CD4-positive, alpha-beta T cell treated with Interferon alpha-2 for 1 hour (primary cell): ENCODE measurements at places on chromosomes 7 and 10.
A peak's percentile ranks its signal among the peaks of the same experiment; 100 is the strongest.

- no peak for DNase-seq
These were observed 17.6 kb upstream of the C10orf105 start for GRCh38 chr10:71737001-71737833.

- peak; percentile 2 for DNase-seq
These were observed 432.9 kb downstream of the DNAJB6 start for GRCh38 chr7:157769526-157770215.

DNA sequence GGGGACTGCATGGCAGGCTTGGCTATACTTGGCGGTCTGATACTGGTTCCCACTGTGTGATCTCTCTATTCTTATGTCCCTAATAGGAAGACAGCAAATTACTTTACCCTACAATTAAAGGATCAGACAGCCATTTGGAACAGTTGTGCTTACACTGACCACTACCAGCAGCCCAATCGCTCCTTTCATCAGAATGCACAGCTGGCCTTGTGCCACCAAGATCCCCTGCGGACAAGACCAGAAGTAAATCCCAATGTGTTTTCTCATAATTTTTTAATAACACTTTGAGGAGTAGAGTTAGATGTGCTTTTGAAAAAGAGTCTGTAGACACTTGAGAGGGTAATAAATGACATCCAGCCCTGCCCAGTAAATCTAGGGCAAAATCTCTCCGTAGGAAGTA lies 297.2 kb upstream of the ZNF32 start:
- DNase-seq = no peak

DNA sequence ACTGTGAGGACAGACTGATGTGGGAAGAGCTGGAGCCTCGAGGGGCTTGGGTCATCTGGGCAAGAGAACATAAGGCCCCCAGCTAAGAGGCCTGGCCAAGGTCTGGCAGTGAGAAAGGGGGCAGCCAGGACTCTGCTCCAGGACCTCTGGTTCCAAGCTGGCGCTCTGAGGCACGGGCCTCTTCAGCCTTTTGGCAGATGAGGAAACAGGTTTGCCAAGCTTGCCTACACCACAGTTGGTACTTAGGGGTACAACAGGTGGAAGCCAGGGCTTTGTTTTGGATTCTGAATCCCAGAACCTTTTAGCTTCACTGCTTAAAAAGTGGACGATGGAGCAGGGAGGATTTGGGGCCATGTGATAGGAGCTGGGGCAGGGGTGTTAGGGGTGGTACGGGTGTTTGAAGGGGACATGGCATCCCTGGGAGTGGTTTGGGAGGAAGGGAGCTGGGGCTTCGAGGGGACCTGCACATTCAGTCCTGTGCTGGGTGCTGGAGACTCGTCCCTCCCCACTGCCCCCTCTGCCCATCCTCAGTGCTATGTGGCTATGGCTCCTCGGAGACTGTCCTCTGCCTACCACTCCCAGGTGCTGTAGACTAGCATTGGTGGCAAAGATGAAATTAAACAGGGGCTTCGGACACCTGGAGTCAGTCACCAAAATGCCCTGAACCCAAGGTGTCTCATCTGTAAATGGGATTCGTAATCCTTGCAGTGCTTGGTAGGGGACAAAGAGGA lies 30.3 kb downstream of the ZNF775 start:
- no peak for DNase-seq

DNA sequence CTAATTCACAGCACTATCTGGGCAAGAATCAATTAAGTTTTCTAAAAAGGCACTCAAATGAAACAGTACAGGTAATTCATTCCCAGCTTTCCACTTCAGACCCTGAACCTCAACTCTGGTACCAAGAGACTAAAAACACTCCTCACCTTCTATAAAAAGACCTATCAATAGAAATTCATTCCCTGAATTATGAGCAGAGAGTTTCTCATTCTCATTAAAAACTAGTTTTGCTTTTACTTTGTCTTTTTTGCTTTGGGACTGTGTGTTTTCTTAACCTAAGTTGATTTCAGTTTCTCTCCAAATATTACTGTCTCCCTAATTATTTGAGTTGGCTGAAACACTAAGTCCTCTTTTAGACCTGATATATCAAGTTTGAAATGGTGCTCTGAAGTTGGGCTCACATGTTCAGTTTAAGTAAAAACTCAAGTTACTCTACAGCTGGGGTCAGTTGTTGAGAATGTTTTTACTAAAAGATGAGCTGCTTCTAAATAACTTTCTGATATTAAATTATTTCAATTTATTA lies 189.5 kb downstream of the JAZF1 start:
- DNase-seq = no peak

GRCh38 chr10:82190432-82191260 lies 315.7 kb downstream of the NRG3 start:
- DNase-seq = no peak

DNA sequence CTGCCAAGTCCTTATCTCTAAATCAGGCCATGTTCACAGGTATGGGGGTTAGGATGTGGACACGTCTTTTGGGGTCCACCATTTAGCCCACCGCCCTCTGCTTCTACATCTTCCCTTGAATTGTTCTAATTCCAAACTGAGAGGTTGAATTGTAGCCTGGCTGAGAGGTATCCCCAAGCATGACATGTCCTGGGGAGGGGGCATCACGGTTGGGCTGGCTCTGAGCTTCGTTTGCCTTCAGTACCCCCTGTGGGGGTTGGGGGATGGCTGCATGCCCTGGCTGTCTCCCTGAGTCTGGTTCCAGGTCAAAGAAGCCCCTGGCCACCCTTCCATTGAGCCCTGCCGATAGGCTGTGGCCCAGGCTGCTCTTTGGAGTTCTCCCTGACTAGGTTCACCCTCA lies 204.6 kb downstream of the GLRX3 start:
- DNase-seq = no peak

GRCh38 chr7:77757589-77757988 lies 40.6 kb downstream of the TMEM60 start:
- DNase-seq = no peak
